ENCODE measurements at places on chromosomes 1 and 21.
A peak's percentile ranks its signal among the peaks of the same experiment; 100 is the strongest.

GRCh38 chr21:32007456-32007855, 134.6 kb downstream of the HUNK start:
- no peak for DNase-seq

DNA sequence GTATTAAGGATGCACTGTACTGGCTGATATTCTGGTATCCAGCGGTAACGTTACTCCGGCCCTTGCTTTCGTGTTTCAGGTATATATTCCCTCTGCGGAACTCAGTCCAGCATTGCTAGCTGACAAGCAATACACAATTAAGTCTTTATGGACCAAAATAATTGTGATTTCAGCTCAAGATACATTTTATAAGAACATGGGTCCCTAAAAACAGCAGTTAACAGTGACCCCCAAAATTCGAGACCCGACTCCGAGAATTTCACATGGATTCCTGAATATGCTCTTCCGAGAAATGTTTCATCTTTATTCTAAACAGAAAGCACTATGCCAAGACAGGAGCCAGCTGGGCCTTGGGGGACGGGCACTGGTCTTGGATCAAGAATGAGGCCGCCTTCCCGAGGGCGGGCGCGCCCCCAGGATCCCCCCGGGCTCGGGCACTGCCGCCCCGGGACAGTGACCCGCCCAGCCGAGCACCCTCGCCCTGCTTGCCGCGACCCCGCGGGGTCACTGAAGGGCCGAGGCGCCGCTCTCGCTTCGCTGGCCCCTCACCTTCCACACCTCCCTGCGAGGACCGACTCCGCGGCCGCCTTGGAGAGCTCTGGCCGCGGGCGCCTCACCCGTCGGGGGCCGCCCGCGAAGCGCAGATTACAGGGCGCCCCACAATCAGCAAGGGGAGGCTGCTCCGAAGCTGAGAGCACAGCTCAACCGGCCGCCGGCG, 610 bp downstream of the SCYL3 start:
- DNase-seq: no peak

- DNase-seq: no peak
Observed at GRCh38 chr1:212686591-212686990, 13.0 kb downstream of the BATF3 start.

- DNase-seq: no peak
Observed at GRCh38 chr1:1732381-1732780, 8.2 kb upstream of the CDK11A start.

GRCh38 chr1:210232511-210233215, at the start of gene SERTAD4:
SERTAD4 (plus strand) TSS chr1:210232796; CDS start chr1:210237961, 5,165 bp downstream.
- DNase-seq: no peak

GRCh38 chr1:215005656-215006345, 76.7 kb upstream of the KCNK2 start:
- DNase-seq: no peak

DNA sequence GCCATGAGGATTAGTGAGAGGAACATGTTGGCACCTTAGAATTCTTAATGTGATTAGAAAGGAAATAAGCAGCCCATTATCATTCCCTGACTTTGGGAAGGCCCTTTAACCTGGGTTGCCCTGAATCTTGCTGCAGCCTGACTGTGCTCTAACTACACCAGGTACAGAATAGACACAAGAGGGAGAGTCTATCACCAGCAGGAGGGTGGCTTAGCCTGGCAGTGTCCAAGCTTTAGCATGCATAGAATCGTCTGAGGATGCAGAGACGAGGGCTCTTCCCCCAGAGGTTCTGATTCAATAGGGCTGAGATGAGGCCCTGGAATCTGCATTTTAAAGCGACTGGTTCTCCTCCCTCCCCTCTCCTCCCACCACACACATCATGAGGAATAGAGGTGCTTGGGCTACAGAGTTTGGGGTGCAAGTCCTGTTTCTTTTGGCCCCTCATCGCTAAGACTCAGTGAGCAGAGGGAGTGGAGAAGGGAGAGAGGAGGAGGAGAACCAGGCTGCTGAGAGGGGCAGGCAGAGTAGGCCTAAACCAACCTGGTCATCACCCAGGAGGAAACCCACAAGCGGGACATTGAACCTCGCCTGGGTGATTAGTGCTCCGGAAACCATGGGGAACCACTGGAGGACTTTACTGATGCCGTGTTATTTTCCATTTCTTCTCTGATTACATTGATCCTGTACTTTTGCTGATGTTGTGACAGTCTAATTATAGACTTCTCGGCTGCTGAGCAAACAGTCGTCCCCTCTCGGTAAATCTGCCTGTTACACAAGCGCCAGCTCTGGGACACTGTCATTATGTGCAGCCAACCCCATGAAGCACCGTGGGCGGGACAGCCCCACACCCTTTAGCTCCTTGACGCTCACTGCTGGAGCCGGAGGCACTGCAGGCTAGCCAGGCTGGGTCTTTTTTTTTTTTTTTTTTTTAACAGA, 6.3 kb upstream of the TENT5C start:
- DNase-seq: no peak

- DNase-seq: no peak
Observed at GRCh38 chr1:66395202-66396061, 138.5 kb upstream of the SGIP1 start.

DNA sequence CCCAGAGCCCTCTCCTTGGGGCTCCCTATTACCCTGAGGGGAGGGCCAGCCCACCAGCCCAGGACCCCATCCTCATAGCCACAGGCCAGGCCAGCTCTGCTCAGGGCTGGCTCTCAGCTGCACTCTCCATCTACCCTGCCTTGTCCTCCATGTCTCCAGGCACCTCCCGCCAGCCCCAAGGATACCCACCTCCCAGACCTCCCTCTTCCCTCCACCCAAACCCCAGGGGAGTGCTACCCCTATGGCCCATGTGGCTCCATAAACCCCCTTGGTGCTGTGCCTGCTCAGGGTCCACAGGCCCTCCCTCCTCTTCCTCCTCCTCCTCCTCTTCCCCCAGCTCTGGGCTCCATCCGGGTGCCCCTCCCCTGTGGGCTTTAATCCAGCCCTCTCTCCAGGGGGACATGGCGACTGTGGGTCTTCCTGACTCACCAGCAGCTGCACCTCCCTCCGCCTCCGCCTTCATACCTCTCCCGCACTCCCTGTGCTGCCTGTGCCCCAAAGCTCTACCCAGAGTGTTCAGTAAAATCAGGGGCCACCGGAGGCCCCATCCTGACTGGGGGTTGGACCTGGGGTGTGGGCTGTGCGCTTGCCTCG, 9.1 kb downstream of the YBEY start:
- no peak for DNase-seq

- peak; percentile 24 for DNase-seq
Observed at GRCh38 chr1:110916669-110917306, 43.8 kb downstream of the CD53 start.

DNA sequence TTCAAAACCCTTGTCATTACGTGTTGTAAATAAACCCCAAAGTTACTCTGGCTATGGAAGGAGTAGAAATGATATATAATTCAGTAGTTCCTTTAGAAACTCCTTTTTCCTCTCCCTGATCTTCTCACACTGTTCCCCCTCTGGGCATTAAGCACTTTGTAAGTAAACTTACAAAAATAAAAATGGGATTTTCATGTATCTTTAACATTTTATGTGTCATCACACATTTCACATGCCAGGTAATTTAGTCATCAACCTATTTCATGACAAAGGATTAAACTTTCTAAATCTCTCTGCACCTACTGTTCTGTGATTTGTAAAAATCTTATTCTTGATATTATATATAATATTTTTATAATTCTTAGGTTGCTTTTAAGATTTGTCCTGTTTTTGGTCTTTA, 176.9 kb downstream of the NEK7 start:
- no peak for DNase-seq

DNA sequence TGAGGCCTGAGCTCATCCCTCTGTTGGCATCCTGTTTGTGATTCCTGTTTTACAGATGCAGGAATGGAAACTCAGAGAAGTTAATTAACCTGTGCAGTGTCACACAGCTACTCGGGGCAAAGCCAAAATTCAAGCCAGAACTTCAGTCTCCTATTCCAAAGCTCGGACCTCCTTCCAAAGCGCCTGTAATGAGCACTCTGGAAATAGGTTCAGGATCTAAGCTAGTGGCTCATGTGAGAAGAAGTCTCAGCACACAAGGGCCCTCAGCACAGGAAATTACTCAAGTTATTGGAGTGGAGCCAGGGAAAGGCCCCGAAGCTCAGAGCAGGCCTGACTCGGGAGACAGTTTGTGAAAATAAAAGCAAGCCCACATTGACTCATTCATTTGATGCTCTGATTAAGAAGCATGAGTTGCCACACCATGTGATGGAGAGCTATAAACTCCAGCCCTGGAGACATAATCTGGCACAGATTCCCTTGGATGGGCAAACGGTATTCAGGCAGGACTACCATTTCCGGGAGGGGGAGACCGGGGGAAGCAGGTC, 50.6 kb upstream of the LYST start:
- peak; percentile 99 for DNase-seq

DNA sequence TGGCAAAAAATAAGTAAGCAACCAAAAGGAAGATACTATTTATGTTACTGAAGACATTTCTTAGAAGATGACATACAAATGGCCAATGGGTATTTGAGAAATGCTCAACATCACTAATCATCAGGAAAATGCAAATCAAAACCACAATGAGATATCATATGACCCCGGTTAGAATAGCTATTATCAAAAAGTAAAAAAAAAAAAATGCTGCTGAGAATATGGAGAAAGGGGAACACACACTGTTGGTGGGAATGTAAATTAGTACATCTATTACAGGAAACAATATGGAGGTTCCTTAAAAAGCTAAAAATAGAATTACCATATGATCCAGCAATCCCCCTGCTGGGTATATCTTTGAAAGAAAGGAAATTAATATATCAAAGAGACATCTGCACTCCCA, 34.3 kb upstream of the CREG1 start:
- DNase-seq: no peak

DNA sequence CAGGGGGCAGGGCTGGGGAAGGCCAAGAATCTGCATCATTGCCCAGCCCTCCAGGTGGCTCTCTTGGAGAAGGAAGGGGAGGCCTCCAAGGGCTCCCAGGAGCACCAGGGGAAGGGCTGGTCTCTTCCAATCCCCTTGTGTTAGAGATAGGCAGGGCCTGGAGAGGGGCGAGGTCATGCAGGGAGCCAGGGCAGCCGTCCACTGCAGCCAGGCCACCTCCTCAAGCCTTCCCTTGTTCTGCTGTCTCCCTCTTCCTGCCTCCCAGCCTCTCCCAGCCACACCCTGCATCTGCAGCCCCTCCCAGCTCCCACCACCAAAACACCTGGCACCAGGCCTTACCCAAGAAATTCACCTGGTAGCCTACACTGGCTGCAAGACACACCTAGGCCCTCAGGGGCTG, 105.3 kb upstream of the IFFO2 start:
- no peak for DNase-seq

DNA sequence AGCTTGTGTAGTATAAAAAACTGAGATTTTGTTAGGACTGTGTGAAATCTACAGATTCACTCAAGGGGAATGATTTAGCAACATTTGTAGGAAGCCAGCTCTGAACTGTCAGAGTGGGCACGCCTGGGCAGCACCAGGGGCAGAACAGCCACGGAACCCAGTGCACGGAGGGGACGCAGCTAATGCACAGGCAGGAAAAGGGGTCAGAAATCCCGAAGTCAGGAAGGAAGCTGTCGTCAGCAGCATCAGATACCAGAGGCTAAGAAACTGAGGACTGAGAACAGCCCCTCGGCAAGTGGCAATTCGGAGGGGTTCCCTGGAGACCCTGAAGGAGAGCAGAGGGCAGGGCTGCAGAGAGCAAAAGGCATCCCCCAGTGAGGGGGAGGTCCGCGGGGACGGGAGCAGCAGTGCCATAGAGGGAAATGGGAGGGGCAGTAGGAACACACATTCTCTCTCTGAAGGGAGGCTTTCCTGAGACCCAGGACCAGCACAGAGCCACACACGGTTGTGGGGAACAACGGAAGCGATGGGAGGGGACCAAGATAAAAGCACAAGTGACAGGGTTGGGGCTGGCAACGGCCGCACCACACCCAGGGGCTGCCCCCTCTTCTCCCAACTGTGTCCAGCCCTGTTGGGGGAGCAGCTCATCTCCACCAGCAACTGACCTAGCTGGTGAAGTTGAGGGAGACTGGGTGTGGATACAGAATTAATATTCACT, 12.7 kb downstream of the UBE2J2 start:
- no peak for DNase-seq

GRCh38 chr1:86567878-86568277, 21.0 kb downstream of the CLCA4 start:
- no peak for DNase-seq

DNA sequence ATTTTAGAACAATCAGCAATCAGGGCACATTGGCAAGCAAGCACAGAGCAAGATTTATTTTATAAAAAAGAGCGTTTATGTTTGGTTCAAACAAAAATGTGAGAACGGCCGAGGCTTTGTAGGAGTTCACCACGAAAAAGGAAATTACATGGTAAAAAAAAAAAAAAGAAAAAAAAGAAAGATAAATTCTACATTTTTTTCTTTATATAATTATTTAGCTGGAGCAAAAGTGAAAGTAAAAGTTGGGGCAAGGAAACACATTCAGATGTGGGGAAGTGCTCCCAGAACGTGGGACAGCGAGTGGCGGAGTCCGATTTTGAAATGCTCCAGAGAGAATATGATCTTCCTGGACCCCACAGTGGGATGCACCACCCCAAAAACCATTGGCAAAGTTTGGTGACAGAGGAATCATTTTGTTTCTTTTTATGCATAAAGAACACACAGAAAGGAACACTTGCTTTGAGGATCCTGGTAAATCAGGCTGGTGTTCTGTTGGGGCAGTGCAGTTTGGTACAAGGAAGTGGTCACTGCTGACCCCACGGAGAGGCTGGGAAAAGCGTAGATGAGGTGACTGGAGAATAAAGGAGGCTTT, 16.3 kb upstream of the ATP5PO start:
- no peak for DNase-seq

- no peak for DNase-seq
Observed at GRCh38 chr1:230702934-230703678, 10.8 kb downstream of the AGT start.

DNA sequence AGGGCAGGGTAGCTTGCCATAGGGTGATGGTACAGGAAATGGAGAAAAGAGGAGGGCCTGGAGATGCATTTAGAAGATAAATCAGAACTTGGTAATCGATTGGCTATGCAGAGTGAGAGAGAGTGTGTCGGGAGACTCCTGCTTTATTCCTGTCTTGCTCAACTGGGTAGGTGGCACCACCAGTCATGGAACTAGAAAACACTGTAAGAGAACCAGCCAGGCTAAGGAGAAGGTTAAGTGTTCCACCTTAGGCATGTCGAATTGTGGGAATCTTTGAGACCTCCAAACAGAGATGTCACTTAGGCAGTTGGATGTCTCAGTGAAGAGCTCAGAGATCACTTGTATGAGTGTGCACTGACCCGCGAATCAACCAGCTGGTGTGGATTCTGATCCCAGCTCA, 28.7 kb upstream of the RD3 start:
- no peak for DNase-seq

GRCh38 chr1:78370779-78371482, 119.8 kb upstream of the PTGFR start:
- DNase-seq: no peak

GRCh38 chr1:8856689-8857412, 21.6 kb downstream of the ENO1 start:
- DNase-seq: no peak

DNA sequence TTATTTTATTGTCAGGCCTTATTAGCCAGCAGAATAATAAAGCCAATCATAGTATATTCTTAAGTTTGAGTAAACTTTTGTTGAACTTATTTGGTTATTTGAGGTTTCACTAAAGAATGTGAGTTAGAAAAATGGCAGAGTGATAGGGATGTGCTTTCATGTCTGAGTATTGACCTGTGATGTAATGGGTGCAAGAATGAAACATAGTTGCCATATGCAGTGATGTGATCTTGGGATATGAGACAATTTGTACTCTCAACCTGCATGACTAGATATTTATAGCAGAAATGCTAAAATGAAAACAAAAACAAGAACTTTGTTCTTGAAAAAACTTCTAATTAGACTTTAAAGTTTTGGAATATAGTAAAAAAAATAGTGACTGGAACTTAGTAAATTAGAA, 97.9 kb downstream of the DISP1 start:
- DNase-seq: no peak

All from Panc1 (cell line).